ENCODE measurements at places on chromosomes 2 and 18.
A peak's percentile ranks its signal among the peaks of the same experiment; 100 is the strongest.

GRCh38 chr2:233091595-233092375, 31.6 kb downstream of the INPP5D start:
- DNase-seq = no peak

DNA sequence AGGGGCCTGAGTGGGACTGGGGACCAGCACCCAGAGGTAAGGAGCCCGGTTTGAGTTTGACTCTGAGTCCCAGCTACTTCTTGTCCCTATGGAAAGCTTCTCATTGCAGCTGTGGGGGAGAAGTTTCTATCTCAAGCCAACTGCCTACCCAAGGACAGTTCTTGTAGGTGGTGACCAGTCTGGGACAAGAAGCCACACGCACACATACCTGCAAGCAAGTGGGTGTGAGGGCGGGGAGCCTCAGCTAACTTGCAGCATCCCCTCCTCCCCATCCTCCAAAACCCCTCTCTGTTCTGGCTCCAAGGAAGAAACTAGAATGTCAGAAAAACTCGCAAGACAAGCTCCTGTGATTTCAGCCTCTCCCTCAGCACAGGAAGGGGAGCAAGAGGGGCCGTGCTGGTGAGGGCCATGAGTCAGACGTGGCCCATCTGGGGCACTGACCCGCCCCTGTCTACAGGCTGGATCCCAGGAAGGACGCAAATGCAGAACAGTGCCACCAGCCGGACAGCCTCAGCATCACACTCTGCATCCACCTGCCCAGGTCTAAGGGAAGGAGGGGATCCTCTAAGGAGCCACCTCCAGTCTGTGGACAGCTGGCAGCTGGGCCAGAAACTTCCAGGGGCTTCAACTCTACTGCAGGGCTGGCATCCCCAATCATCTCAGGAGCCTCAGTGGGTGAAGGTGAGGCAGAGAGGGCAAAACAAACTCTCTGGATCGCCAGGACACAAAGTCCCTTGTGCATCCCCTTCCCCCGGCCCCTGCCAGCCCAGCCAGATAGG, 103.4 kb downstream of the TNS1 start:
- no peak for DNase-seq

- DNase-seq = no peak
Observed at GRCh38 chr2:100124761-100125160, 17.6 kb downstream of the AFF3 start.

DNA sequence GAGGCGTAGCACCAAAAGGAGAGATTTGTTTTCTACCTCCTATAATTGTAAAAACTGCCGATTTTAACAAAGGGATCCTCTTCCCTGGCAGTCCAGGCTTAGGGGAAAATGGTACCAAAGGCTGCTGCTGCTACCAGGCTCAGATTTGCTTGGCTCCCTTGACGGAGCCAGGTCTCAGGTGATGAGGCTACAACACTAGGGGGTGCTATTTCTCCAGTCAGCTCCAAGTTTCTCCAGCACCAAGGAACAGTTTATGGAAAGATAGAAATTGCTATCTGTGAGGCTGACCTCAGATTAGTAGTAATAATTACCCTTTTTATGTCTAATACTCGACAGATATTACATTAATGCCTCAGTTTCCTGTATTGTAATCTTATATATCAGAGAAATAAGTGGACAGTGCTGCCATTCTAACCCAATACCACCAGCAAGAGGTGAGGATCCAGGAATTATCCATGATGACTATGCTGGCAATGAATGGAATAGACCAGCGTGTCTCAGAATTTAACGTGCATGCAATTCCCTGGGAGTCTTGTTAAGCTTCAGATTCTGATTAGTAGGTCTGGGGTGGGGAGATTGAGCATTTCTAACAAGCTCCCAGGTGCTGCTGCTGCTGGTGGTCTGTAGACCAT, 111.3 kb downstream of the ESCO1 start:
- DNase-seq = no peak

DNA sequence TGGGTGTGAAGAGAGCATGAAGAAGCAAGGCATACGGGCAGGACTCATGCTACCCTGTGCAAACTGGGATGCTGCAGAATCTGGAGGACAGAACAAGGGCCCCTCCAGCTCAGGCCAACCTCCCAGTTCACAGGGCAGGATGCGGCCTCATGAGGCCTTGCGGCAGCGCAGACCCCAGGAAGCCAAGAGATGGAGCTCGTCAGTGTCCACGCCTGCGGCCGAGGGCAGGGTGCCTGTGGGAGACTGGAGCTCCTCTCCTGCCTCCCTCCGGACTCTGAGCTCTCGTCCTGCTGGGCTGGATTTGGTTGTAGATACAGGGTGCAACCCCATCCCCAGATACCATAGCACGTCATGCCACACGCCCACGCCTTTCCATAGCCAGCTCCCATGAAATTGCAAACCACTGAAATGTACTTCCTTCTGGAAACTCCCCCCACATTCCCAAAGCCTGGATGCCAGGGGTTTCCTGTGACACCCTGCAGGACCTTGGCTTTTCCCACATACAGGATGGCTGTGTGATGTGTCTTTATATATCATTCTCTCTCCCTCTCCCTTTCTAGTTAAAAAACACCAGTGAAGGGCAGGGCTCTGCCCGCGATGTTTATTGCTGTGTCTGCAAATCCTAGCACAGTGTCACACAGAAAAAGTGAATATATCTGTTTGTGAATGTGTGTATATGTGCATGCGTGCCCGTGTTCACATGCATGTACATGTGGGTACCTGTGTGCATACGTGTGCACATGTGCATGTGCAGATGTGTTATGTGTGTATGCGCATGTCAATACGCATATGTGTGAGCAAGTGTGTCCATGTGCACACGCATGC, 12.3 kb upstream of the SNTG2 start:
- no peak for DNase-seq

- DNase-seq = no peak
Observed at GRCh38 chr2:19818543-19818942, 83.2 kb downstream of the TTC32 start.

DNA sequence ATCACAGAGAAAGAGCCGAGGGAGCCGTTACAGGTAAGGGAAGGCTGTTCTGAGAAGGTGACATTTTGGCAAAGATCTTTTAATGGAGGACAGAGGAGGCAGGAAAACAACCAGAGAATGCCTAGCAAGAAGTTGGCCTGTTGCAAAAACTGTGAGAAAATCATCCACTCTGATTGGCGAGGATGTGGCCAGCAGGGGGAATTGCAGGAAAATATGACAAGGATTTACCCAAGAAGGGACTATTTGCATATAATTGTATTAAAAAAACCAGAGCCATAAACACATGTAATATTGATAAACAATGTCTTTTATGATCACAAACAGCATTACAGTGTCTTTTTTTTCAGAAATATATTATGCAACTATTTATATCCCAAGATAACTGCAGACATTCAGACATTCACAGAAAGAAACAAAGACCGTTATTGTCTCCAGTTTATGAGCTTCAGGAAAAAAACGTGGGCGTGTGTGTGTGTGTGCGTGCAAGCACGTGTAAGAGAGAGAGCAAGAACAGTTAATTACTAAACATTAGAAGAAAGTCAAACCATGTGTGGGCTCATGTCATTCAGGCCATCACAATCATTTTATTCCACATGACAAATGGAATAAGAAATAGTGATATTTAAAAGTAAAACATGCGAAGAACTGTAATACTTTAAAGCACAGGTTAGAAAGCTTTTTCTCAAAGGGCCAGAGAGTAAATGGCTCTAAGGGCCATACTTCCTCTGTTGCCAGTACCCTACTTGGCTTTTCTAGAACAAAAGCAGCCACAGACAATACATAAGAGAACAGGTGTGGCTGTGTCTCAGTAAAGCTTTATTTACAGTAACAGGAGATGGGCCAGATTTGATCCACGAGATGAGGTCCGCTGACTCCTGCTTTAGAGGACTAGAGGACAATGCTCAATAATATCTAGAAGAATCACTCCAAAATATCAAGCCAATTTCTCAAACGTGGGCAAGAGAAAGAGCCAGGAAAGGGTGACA, 324.1 kb downstream of the DLGAP1 start:
- no peak for DNase-seq

DNA sequence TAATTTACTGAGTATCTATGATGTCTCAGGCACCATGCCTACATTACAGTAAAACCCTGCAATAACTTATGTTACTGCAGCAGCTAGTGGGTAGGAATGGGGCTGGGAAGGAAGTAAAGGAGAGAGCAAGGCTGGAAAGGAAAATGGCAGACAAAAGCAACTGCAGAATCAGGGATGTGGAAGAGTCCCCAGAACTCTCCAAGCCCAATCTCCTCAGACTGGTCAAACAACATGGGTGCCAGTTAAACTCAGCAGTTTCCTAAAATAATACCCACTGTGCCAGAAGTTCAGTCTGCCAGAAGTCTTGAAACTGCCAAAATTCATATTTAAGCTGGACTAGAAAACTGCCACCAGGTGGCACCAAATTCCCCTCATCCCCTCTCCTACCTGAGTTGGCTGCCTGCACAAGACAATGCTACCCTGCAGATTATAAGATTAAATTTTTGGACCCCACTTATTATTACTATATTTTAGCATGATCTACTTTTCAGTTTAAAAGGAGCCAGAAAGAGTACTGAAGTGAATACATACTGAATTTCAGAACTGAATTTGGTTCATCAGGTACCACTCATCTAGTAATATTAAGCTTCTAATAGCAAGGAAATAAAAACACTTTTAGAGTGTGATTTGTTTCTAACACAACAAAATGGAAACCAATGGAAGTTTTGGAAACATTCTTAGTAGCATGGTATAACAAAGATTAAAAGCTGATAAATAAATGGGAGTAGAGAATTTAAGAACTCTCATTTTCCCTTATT, 86.8 kb upstream of the DNER start:
- DNase-seq = peak; percentile 56

- no peak for DNase-seq
Observed at GRCh38 chr2:85181134-85181631, 48.0 kb downstream of the TCF7L1 start.

Data from stimulated activated naive CD4-positive, alpha-beta T cell treated with Interleukin-2 at 50 U/mL for 16 hours (primary cell).